CD4-positive, alpha-beta T cell treated with Interleukin-4 for 4 hours (primary cell): ENCODE measurements at places on chromosomes 1 and 21.

GRCh38 chr1:232788235-232788872, 16.9 kb upstream of the MAP10 start:
- DNase-seq = no peak

GRCh38 chr1:235429143-235429542, 61.9 kb downstream of the TBCE start:
- no peak for DNase-seq

DNA sequence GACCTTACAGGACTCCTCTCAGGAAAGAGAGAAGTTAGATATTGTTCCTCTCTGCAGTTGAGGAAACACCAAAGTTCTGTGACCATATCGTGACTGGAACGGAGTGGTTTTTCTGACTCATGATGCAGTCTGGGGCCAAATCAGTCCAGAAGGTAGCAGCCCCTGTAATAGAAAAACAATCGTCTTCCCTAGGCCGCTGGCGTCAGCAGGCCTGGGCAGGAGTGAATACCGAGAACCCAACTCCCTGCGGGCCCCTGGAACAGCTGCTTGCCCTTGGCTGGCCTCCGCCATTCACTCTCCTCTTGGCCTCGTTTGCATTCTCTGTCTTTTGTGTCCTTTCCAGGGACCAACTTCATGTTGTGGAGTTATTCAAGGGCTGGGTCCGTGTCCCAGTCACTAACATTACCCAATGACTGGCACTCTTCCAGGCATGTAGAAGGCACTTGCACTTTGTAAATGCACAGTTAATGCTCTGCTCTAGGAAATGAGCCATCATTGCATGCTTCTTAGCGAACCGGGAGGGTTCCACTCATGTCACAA, 10.9 kb upstream of the CD101 start:
- no peak for DNase-seq

GRCh38 chr1:22528451-22528850, 34.8 kb upstream of the EPHA8 start:
- DNase-seq = no peak

DNA sequence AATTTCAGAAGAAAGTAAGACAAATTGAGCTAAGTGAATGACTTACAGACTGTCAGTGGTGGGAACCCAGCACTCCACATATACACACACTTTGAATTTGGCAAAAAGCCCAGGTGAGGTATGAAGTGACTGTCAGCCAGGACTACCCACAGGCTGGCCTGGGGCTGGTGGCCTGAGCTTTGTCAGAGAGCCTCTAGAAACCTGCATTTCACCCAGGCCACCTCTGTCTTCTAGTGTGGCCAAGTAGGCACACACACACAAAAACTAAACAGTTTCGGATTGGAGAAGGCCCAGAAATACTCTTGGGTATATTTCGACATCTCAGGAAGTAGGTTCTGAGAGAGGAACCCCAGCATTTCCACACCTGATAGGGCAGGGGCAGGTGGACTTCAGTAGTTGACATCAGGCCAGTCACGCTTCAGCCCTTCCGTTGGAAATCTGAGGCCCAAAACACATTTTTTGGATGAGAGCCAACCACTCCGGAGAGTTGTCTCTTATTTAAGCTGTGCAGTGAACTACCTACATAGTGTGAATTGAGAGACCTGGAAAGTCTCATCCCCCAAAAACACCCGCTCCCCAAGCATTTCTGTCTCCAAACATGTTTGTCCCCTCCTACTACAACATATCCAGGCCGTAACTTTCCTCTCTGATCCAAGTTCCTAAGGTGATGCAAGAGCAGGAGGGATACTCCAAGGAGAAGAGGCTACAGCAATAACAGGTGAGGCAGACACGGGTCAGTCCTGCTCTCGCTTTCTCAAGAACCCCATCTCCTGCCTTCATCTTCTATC, 167.2 kb upstream of the PROX1 start:
- no peak for DNase-seq

DNA sequence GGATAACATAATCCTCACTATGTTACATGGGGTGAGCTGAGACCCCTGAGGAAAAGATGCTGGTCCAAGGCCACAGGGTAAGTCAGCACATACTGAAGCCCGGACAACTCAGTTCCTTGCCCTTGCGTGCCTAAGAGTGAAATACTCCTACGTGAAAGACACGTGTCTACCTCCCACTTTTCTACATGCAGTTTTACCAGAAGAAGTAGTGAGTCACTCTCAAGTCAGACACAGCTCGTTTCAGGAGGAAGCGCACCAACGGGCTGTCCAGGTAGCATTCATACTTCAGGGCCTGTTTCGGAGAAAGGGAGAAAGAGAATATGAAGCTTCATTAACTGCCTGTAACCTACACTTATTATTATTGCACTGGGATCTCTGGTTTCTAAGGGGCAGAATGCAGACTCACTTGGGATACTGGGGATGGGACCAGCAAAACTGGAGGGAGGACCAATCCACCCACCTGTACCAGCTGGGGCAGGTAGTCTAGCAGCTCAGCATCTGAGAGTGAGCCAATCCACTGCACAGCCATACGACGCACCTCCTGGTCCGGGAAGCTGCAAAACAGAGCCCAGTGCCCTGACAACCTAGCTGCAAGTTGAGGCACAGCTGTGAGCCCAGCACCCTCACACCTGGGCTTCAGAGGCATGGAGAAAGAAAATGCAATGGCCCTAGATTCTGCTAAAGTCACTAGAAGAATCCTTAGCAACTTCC, 32.4 kb upstream of the PPP1R15B start:
- DNase-seq = no peak

DNA sequence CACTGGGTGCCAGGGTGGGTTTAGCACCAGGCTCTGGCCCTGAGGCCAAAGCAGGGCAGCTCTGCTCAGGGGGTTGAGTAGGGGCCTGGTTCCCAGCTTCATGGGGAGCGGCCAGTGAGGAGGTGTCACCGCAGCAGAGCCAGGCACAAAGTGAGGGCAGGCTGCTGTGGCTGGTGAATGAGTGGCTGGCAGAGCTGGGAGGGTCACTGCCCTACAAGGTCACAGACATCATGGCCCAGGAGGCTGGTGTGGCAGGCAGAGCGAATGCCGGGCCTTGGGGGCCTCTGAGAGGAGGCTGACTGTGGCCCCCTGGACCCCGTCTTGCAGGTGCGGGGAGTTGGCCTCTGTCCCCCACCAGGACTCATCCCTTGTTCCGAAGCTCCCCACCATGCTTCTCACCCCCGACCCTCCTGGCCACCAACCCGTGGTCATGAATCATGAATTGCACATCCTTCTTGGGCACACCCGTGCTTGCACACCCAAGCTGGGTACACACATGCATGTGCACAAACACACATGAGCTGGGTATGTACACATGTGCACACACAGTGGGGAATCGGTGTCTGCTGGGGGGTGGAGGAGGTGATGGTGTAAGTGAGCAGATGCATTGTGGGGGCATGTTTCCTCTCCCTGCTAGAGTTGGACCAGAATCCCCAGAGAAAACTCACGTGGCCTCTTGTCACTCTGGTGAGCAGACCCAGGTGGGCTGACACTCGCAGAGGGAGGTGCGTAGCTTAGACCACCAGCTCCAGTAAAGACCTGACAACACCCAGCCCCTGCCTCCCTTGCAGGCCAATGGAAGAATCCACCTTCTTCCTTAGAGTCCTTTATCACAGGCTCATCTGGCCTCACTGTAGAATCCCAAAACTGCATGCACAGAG, 4.8 kb upstream of the GNB1 start:
- DNase-seq = no peak

- DNase-seq = no peak
These were observed 35.1 kb downstream of the GPA33 start for GRCh38 chr1:167054946-167055630.

DNA sequence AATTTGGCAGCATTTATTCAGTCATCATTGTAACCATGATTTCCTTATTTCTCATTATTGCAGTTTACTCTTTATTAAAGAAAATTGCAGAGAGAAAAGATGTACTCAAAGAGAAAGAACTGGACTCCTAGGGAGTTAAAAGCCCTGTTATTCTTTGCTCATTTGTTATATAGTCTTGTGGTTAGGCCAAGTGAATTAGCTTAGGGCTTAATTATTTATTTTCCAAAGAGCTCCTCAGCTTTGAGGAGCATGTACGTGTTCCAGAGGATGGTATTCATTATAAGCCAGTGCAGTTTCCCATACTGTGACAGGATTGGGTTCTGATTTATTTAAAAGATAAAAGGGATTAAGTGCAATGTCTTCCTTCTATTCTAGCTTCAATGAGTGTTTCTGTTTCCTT, 86.4 kb downstream of the GPR161 start:
- DNase-seq = no peak

DNA sequence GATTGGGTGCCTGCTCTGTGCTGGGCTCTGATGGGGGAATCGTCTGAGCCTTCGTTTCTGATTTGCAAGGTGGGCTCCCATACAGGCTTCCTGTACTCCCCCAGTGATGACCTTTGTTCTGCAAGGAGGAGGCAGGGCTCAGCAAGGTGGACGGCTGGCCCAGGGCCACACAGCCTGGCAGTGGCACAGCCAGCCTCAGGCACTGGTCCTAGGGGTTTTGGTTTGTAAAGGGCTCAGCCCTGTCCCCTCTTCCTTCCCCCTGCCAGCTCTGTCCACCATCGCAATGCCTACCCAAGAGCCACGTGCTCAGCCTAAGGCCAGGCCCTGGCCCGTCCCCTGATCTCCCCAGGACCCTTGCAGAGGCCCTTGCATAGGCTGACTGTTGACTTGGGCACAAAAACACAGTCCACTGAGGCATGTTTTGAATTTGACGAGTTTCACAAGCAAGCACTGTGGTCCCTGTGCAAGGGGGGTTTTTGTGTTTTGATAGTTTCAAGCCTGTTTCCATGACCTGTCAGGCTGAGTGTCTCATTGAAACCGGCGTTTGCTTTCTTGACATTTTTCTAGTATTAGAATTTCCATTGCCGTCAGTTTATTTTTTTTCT, 39.5 kb upstream of the TNFRSF1B start:
- no peak for DNase-seq

DNA sequence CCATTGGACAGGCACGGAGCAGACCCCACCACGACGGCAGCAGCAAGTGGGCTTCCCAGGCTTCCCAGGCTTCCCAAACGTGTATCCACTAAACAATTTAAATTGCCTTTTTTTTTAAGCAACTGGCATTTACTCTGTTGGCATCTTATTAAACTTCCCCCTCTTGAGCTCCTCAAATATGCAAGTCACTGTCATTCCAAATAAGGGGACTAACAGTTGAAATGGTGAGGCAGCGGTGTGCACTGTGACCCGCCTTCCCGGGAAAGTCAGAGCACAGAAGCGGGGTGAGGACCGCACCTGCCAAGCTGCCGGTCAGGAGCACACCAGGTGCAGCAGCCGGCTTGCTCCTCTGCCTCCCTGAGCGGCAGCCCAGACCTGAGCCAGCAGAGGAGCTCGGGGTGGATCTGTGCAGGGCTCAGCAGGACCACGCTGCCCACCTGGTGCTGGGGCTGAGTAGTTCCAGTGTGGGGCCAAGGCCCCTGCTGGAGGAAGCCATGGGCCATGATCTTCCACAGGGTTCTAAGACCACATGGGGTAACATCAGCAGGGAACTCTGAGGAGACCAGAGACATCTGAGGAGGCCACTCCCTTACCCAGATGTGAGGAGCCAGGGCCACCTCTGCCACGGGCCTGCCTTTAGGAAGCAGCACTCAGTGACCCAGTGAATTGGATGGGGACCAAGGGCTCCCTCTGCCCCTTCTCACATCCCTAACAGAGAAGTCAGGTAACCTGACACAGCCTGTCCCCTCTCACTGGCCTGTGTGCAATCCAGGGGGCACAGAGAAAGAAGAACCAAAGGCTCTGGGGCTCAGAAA, 245.4 kb downstream of the NPHP4 start:
- no peak for DNase-seq

DNA sequence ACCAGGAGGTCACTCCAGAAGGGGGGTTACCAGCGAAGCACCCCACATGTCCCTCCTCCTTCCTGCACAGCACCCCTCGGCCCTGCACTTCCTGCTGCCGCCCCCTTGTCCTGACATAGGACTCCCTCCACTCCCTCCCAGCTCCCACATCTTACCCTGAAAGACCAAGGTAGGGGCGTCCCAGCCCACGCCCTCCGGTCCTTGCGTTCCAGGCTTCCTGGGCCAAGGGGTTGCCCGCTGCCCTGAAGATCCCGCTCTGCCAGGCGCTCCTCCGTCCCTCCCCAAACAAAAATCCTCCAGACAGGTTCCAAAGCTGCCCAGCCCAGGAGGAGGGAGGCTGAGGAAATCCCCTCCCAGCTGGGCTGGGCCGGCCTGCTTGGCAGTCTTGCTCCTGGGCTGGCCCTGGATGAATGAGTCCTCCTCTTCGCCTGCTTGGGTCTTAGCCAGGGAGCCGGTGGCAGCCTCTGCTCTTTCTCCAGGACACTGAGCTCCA, at the start of gene RHBDL2:
Gene RHBDL2, minus strand, starts transcription at position 304 of the 493 bp plus-strand sequence. CDS start 22,618 bp downstream, outside the sequence.
- no peak for DNase-seq

GRCh38 chr1:36889478-36890226, 144.7 kb downstream of the GRIK3 start:
- no peak for DNase-seq

- no peak for DNase-seq
These were observed 59.7 kb downstream of the FGGY start for GRCh38 chr1:59356627-59357026.

GRCh38 chr1:18282851-18283600, 175.4 kb downstream of the IGSF21 start:
- DNase-seq = no peak

GRCh38 chr1:112083487-112083886, 94.0 kb upstream of the KCND3 start:
- DNase-seq = no peak

DNA sequence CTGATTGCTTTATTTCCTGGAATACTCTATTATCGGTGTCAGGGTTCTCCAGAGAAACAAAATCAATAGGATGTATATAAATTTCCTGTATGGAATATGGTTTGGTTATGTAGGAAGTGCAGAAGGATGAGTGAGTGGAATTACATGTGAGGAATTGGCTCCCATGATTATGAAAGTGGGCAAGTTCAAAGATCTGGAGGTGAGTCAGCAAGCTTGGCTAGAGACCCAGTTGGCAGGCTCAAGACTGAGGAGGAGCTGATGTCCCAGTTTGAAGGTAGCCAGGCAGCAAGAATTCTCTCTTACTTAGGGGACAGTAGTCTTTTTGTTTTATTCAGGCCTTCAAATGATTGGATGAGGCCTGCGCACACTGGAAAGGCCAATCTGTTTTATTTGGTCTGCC, 57.5 kb downstream of the MAP3K7CL start:
- DNase-seq = no peak

DNA sequence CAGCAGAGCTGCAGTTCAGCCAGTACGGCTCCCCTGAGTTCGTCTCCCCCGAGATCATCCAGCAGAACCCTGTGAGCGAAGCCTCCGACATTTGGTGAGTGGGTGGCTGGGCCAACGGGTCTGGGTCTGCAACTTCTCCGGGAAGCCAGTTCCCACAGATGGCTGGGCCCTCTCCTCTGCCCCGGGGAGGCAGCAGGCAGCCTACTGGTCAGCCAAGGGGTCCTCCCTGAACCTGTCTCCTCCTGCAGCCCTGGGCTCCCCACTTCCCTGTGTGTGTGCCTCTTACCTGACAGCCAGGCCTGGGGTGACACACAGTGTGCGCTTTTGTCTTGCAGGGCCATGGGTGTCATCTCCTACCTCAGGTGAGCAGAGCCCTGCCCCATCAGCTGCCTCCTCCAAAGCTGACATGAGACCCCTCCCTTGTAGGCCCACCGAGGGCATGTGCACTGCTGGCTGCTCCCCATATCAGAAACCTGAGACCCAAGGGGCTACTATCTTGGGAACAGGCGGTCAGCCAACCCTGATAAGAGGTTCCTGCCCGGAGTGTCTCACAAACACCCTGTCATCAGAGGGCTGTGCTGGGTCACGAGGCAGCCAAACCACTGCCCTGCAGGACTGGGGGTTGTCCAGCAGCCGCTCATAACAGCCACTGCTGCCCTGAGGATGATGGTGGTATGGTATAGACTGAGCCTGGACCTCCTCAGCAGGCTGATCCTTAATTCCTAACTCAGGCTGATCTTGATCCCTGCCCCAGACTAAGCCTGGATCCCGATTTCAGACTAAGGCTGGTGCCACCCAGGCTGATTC, 37.6 kb downstream of the TRIM11 start:
- DNase-seq = no peak

- no peak for DNase-seq
These were observed 223.2 kb downstream of the BACH1 start for GRCh38 chr21:29521872-29522271.
